ENCODE measurements at places on chromosomes 3 and 15. TPM values are rescaled to one million over a fixed set of nuclear protein-coding genes. Genes with fewer than 3 reads are reported as not detected.
A peak's percentile ranks its signal among the peaks of the same experiment; 100 is the strongest.

DNA sequence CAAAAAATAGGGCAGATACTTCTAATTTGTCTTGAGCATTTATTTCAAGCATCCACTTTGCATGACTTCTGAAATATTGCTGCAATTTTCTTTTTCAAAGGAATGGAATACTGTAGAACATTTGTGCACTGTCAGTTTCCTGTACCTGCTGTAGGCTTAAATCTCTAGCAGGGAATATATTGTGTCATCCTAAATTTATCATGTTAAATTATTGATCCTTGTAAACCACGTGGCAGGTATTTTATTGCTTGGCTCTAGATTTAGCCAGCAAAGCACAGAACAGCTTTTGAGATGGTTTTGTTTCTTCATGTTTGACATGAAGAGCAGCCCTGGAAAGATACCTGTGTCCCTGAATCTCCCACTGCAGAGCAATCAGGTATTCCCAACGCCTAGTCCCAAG lies 470.1 kb downstream of the GABRG3 start:
- no peaks in the 10 kb centered on the region for H3K36me3 ChIP-seq
- no peak overlapping the region for H3K27ac ChIP-seq
- no peak overlapping the region for H3K4me3 ChIP-seq
- DNase-seq, result no peak

GRCh38 chr3:34363881-34364280 lies 565.5 kb downstream of the PDCD6IP start:
- no peaks in the 10 kb centered on the region for H3K4me1 ChIP-seq
- no peaks in the 10 kb centered on the region for H3K27me3 ChIP-seq
- H3K36me3 ChIP-seq, result no peaks in the 10 kb centered on the region

GRCh38 chr3:115100806-115101205 lies 46.3 kb downstream of the ZBTB20 start:
- no peak overlapping the region for H3K27ac ChIP-seq
- DNase-seq, result no peak
- H3K4me3 ChIP-seq, result peak overlapping the region; percentile 15
- peaks cover 2% of the 10 kb centered on the region for H3K4me1 ChIP-seq

VPS13C gene
- total RNA-seq, result 164 TPM

- no peaks in the 10 kb centered on the region for H3K27me3 ChIP-seq
- H3K36me3 ChIP-seq, result no peaks in the 10 kb centered on the region
- DNase-seq, result no peak
- no peaks in the 10 kb centered on the region for H3K4me1 ChIP-seq
Measured at GRCh38 chr3:86845726-86846125, 145.2 kb downstream of the VGLL3 start.

GRCh38 chr3:193301433-193301832 lies 60.4 kb downstream of the PLAAT1 start:
- no peaks in the 10 kb centered on the region for H3K36me3 ChIP-seq
- no peak overlapping the region for H3K27ac ChIP-seq
- H3K27me3 ChIP-seq, result no peaks in the 10 kb centered on the region
- H3K4me3 ChIP-seq, result no peak overlapping the region
- no peaks in the 10 kb centered on the region for H3K4me1 ChIP-seq

DNA sequence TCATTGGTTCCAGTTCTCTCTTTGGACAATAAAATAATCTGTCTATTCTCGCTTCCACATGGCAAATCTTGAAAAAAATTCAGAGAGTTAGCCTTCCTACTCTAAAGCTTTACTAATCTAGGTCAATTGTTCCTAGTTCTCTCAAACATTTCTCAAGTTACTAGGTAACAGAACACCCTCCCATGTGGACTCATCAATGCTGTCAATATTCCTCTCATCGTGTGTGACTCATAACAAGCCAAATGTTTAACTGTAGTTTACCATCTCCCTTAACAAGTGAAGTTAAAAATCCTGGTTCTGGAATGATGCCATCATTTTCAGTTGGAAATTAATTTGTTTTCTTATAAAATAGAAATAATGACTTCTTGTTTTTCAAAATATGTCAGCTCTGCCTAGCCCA lies 438.6 kb downstream of the ROBO1 start:
- H3K4me1 ChIP-seq, result no peaks in the 10 kb centered on the region
- no peak for DNase-seq
- no peaks in the 10 kb centered on the region for H3K27me3 ChIP-seq
- H3K27ac ChIP-seq, result no peak overlapping the region
- H3K36me3 ChIP-seq, result no peaks in the 10 kb centered on the region

DNA sequence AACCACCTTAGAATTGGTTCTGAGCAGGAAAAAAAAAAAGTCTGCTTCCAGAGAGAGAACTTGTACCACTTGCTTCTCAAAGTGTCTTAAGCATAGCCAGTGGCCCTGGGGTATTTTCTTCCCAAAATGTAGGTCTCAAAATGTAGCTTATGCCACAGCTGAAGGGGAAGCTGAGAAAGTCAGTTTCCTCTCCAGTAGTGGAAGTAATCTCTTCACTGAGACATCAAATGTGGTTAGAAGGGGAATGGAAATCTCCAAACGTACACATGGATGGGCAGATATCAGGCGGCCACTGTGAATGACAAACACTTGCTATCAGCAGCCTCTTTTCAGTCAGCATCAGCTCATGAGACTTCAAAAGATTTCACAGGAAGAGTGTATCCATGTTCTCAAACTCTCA lies 841.2 kb downstream of the TUSC7 start:
- no peaks in the 10 kb centered on the region for H3K36me3 ChIP-seq
- H3K4me3 ChIP-seq, result no peak overlapping the region
- no peaks in the 10 kb centered on the region for H3K4me1 ChIP-seq
- H3K27me3 ChIP-seq, result no peaks in the 10 kb centered on the region
- DNase-seq, result no peak

GRCh38 chr3:57808961-57809608 lies 53.0 kb downstream of the SLMAP start:
- H3K4me3 ChIP-seq, result no peak overlapping the region
- no peak overlapping the region for H3K27ac ChIP-seq
- DNase-seq, result no peak
- H3K4me1 ChIP-seq, result peaks cover 6% of the 10 kb centered on the region
- no peaks in the 10 kb centered on the region for H3K36me3 ChIP-seq
